ENCODE measurements at places on chromosomes 6 and 20.

DNA sequence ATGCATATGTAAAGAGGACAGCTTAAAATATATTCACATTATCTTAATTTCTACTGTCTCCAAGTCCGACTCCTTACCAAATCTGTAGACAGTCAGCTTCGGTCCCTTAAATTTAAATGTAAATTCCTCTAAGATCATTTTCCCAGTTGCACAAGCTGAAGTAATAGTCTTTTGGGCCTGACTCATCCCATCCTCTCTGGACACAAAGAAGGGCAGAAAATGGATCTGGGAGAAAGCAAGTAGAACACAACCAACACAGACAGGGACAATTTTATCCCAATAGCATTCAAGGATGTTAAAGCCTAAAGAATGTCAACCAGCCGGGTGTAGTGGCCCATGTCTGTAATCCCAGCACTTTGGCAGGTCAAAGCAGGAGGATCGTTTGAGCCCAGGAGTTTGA is 228.3 kb downstream of the ARHGAP18 start:
- no peak for DNase-seq

DNA sequence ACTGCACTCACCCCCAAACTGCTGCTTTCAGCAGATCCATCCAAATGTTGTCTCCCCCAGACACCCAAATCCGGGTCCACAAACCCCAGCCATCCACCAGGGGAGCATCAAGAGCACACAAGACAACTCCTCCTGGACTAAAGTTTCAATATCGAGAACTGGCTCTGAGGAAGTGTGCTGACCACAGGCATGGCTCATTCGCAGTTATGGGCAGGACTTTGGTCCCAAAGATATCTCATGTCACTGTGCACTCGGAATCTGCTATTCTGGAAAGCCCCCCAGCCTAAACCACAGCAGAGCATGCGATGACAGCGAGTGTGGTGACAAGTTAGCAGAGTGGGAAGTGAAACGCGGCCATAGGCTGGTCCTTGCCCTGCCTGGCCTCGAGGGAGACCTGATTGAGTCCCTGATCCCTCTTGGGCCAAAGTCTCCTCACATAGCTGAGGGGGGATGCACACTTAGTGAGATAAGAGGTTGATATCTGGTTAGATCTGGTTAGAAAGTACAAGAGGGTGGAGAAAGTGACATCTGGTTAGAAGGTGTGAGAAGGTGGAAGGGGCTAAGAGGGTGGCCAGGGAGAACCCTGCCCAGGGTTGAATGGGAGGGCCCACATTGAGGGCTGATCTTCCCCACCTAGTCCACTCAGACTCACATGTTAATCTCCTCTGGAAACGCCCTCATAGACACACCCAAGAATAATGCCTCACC is 149.7 kb downstream of the MRPL14 start:
- no peak for DNase-seq

- no peak for DNase-seq
These were observed 17.2 kb downstream of the CTNNBL1 start for GRCh38 chr20:37711001-37711400.

GRCh38 chr20:6180531-6180930 is 57.7 kb upstream of the FERMT1 start:
- DNase-seq, result no peak

DNA sequence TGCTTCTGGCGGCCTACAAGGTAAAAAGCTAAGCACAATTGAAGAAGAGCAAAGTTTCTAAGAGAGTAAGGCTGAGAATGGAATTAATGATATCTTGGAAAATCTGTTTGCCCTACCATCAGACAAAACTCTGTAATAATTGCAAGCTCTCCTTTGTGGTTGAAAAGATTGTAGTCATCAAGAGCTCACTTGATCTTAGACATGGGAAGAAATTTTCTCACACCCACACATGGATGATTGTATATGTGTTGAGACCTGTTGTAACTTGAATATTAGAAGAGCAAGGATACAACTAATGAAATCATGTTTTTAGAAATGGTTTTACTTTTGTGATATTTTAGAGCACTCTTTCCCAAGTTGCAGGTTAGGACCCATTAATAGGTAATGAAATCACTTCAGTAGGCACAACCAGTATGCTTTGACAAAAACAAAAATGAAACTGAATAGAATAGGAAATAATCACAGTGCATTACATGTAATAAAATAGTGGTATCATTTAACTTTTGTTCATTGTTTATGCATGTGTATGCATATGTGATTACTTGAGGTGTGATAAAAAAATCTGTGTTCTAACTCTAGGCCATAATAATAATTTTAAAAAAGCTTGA is 14.0 kb downstream of the DCBLD1 start:
- no peak for DNase-seq

DNA sequence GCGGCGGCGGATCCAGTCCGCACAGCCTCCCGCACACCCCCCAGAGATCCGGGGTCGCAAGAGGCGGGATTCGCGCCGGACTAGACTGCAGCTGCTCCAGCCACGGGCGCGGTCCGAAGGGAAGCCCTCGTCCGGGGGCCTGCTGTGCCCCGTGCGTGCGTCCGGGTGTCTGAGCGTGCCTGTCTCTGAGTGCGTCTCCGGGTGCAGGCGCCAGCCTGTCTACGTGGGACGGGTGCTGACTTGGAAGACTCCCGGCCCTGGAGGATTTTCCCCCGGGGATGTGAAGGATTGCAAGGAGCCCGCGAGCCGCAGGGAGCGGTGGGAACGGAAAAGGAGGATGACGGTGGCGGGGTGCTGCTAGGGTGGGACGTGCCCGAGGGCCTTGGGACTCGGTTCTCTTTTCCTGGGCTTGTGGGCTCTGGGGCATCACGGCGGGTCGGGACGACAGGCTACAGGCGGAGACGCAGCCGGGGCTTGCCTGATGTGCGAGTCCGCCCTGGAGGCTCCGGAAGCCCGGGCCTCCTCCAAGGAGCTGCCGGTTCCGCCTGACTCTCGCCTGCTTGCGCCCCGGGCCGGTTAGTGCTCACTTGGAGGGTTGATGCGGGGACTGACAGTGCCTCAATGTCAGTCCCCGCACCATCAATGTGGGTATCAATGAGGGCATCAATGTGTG is 5.7 kb downstream of the MAFB start:
- no peak for DNase-seq

DNA sequence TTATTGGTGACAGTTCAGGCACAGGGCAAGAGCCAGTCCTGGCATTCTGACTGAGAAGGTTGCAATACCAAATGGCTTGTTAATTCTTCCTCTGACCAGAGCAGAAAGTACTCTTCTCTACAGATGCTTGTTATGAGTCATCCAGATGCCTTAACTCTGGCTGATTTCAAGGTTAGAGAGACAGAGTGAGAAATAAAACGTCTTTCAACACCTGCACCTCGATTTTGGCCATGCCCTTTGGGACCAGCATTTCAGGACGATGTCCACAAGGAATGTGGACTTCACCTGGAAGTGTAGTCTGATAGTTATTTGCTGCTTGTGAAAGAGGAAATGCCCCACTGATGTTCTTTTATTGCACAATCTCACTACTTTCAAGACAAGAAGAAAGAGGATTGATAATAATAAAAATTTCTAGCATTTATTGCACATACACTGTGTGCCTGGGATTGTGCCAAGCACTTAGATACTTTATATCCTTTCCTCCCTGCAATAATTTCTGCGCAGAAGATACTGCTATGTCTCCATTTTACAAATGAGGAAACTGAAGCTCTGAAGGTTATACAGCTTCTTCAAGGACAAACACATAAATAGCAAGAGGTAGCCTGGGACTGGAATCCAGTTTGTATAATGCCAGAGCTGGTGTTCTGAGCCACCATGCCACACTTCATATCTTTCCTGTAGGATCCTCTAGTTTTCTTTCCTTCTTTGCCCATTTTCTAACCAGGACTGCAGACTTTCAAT is 33.5 kb upstream of the MCM3 start:
- no peak for DNase-seq

DNA sequence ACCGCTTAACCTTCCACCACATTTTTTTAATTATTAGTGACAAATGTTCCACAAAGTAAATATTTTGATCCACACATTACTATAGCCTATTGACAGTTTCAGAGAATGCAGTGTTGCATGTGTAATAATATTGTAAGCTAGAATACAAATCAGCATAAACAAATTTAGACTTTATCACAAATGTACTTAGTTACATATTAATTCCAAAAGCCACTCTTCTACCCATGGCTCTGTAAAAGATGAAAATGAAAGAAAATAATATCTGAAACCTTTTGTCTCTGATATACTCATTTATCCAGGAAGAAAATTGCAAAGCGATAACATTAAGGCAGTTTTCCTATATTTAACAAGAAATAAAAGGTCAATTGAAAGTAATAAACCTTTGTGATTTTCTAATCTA is 954.0 kb upstream of the MAN1A1 start:
- DNase-seq, result no peak

DNA sequence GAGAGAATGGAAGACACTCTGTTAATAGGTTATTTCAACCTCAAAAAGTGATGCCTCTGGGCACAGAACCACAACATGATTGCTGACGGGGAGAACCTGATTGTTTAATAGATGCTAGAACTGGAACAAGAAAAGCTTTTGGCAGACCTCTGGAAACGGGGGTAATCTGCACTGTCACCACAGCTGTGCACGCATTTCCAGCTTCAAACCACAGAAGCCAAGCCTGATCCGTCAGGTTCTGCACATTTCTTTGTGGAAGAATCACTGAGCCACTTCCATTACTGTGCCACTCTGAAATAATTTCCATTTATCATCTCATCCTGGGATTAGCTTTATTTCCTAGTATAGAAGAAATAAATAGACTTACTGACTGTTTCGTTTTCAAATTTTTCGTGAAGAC is 309.3 kb downstream of the FARS2 start:
- no peak for DNase-seq

GRCh38 chr6:105536961-105537360 is 134.1 kb upstream of the PREP start:
- no peak for DNase-seq

DNA sequence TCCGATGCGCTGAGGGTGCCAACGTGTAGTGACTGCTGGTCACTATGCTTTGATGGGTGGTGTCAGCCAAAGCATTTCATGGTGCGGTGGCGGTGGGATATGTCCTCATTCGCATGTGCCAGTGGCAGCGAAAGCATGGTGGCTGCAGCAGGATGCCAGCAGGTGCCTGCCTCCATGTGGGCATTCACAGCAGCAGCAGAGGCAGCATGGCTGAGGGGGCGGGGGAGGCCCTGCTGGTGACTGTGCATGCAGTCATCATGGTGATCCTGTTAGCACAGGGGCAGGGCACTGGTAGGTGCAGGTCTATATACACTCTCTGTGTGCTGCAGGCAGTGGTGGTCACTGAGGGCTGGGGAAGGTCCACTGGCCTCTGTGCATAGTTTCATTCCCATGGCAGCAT is 22.0 kb downstream of the FIG4 start:
- no peak for DNase-seq
